ENCODE measurements at places on chromosomes 2 and 18.
A peak's percentile ranks its signal among the peaks of the same experiment; 100 is the strongest.

DNA sequence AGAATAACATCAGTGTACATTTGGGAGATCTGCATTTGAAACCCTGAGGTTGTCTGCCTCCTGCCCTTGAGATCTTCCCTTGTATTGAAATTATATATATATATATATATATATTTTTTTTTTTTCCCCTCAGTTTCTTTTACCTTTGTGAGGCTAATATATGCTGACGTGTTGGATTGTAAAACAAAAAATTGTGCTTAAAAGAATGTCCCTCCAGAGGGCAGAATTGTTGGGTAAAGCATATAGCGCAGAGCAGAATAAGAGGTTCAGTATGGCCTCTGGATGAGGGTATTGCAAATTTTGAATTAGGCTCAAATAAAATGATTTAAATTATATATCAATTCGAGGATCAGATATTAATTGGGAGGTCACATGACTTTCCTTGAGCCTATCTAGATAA lies 12.4 kb downstream of the NABP1 start:
- H3K4me3 ChIP-seq, result no peak overlapping the region
- H3K27me3 ChIP-seq, result no peaks in the 10 kb centered on the region
- peaks cover 15% of the 10 kb centered on the region for H3K36me3 ChIP-seq
- no peak overlapping the region for H3K27ac ChIP-seq
- no peak for DNase-seq

GRCh38 chr2:241931976-241932898 lies 62.7 kb downstream of the RTP5 start:
- H3K27ac ChIP-seq, result no peak overlapping the region
- H3K36me3 ChIP-seq, result no peaks in the 10 kb centered on the region
- no peaks in the 10 kb centered on the region for H3K27me3 ChIP-seq
- H3K4me3 ChIP-seq, result no peak overlapping the region
- peaks cover 18% of the 10 kb centered on the region for H3K4me1 ChIP-seq
- no peak for DNase-seq

DNA sequence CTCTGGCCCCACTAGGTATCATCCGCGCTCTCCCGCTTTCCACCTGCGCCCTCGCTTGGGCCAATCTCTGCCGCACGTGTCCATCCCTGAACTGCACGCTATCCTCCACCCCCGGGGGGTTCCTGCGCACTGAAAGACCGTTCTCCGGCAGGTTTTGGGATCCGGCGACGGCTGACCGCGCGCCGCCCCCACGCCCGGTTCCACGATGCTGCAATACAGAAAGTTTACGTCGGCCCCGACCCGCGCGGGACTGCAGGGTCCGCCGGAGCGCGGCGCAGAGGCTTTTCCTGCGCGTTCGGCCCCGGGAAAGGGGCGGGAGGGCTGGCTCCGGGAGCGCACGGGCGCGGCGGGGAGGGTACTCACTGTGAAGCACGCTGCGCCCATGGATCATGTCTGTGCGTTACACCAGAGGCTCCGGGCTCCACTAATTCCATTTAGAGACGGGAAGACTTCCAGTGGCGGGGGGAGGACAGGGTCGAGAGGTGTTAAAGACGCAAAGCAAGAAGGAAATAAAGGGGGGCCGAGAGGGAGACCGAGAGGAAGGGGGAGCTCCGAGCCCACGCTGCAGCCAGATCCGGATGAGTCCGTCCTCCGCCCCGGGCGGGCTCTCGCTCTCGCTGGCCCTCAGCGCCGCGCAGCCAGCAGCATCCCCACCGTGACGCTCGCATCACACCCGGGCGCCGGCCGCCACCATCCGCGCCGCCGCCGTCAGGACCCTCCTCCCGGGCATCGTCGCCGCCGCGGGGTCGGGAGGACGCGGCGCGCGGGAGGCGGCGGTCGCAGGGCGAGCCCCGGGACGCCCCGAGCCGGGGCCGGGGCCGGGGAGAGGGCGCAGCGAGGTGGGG lies 664 bp downstream of the NETO1 start:
- peak overlapping the region; percentile 23 for H3K4me3 ChIP-seq
- no peaks in the 10 kb centered on the region for H3K36me3 ChIP-seq
- no peak overlapping the region for H3K27ac ChIP-seq
- peaks cover 25% of the 10 kb centered on the region for H3K27me3 ChIP-seq
- no peaks in the 10 kb centered on the region for H3K4me1 ChIP-seq
- DNase-seq, result no peak

GRCh38 chr2:233477548-233478433 lies 88.8 kb downstream of the USP40 start:
- DNase-seq, result no peak
- H3K36me3 ChIP-seq, result peaks cover 14% of the 10 kb centered on the region
- no peak overlapping the region for H3K4me3 ChIP-seq
- no peaks in the 10 kb centered on the region for H3K27me3 ChIP-seq

- H3K36me3 ChIP-seq, result peaks cover 15% of the 10 kb centered on the region
- no peaks in the 10 kb centered on the region for H3K27me3 ChIP-seq
Observed at GRCh38 chr18:57586251-57587049, at the start of gene FECH. TSS of gene FECH (minus strand) at chr18:57586702. CDS start at chr18:57586620, 82 bp downstream.

DNA sequence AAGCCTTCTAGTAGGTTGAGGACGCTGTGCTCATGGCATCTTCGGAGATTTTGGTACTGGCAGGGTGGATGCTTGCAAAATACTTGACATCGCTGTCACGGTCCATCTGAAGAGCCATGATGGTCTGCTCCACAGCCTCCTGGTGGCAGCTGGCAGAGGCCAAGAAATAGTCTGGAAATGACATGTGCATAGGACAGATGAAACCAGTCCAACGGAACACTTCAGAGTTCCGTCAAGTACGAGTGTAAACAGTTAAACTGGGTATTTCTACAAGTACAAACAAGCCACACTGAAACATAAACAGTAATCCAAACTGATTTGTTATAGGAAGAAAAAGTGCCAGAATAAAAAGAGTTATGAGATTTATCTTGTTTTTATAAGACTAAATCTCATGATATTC lies 66.6 kb downstream of the PPP4R1 start:
- no peak for DNase-seq
- no peaks in the 10 kb centered on the region for H3K4me1 ChIP-seq
- H3K27ac ChIP-seq, result no peak overlapping the region

- peaks cover 22% of the 10 kb centered on the region for H3K4me1 ChIP-seq
- DNase-seq, result peak; percentile 30
- H3K27me3 ChIP-seq, result no peaks in the 10 kb centered on the region
- peak overlapping the region; percentile 42 for H3K27ac ChIP-seq
- no peak overlapping the region for H3K4me3 ChIP-seq
Observed at GRCh38 chr2:40346535-40347354, 105.1 kb downstream of the SLC8A1 start.

- no peaks in the 10 kb centered on the region for H3K4me1 ChIP-seq
- H3K4me3 ChIP-seq, result no peak overlapping the region
- no peaks in the 10 kb centered on the region for H3K36me3 ChIP-seq
- H3K27ac ChIP-seq, result no peak overlapping the region
Observed at GRCh38 chr2:86420913-86421312, 20.3 kb upstream of the KDM3A start.

GRCh38 chr2:214533541-214533940 lies 122.7 kb downstream of the VWC2L start:
- H3K27ac ChIP-seq, result no peak overlapping the region
- H3K4me3 ChIP-seq, result no peak overlapping the region
- no peaks in the 10 kb centered on the region for H3K27me3 ChIP-seq

DNA sequence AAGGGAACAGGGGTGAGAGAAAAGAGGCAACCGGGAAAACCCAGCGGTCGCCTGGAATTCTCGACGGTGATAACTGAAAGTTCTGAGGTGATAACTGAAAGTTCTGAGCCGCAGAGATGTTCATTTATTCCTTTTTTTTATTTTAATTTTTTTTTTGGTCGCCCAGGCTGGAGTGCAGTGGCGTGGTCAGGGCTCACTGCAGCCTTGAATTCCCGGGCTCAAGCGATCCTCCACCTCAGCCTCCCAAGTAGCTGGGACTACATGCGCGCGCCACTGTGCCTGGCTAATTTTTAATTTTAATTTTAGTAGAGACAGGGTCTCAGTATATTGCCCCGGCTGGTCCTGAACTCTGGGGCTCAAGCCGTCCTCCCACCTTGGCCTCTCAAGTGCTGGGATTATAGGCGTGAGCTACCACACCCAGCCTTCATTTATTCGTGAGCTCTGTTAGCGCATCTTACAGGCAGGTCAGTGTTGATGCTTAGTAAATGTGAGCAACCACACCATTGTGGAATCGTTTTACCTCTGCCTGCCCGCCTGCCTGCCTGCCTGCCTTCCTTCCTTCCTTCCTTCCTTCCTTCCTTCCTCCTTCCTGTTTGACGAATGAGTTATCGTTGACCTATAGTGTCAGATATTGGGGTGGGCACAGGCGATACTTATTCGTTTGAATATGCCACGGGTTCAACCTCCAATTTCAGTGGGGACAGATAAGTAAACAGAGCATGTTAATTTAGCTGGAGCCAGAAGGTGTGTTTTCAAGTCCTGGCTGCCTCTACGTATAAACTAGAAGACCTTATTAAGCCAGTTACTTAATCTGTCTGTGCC lies 557 bp upstream of the E2F6 start:
- no peaks in the 10 kb centered on the region for H3K27me3 ChIP-seq
- peaks cover 19% of the 10 kb centered on the region for H3K4me1 ChIP-seq
- H3K27ac ChIP-seq, result peak overlapping the region; percentile 79
- no peak for DNase-seq
- H3K4me3 ChIP-seq, result peak overlapping the region; percentile 81

DNA sequence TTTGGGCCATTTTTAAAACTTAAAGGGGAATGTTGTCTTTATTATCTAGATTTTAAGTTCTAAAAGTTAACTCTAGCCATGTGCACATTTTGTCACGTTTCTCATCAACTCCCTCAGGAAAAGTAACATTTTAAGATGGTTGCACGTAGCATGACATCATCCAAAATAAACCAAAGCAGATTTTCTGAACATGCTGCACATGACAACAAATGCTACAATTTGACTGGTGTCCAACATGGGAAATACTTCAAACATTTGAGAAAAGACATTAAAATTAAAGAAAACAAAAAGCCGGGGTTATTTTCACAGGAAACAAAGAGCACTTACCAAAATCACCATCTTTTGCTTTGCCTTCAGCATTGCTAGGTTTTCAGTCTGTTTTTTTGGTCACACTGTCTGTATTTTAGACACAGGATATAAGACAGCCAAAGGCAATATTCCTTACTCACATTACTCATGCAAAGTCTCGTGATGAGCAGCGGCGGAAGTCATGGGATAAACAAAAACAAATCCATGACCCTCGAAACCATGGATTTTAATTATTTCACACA lies 51.3 kb upstream of the RND3 start:
- no peaks in the 10 kb centered on the region for H3K27me3 ChIP-seq
- no peak overlapping the region for H3K27ac ChIP-seq
- H3K4me1 ChIP-seq, result no peaks in the 10 kb centered on the region
- peak; percentile 32 for DNase-seq
- H3K4me3 ChIP-seq, result no peak overlapping the region
- no peaks in the 10 kb centered on the region for H3K36me3 ChIP-seq

GRCh38 chr2:55703350-55703749 lies 9.7 kb upstream of the PNPT1 start:
- no peaks in the 10 kb centered on the region for H3K27me3 ChIP-seq
- H3K36me3 ChIP-seq, result no peaks in the 10 kb centered on the region
- no peak overlapping the region for H3K27ac ChIP-seq
- no peak for DNase-seq
- H3K4me3 ChIP-seq, result no peak overlapping the region

GRCh38 chr2:22143840-22144239 lies 1020.1 kb downstream of the TDRD15 start:
- no peak overlapping the region for H3K27ac ChIP-seq
- H3K4me1 ChIP-seq, result no peaks in the 10 kb centered on the region
- H3K27me3 ChIP-seq, result no peaks in the 10 kb centered on the region
- H3K36me3 ChIP-seq, result no peaks in the 10 kb centered on the region

DNA sequence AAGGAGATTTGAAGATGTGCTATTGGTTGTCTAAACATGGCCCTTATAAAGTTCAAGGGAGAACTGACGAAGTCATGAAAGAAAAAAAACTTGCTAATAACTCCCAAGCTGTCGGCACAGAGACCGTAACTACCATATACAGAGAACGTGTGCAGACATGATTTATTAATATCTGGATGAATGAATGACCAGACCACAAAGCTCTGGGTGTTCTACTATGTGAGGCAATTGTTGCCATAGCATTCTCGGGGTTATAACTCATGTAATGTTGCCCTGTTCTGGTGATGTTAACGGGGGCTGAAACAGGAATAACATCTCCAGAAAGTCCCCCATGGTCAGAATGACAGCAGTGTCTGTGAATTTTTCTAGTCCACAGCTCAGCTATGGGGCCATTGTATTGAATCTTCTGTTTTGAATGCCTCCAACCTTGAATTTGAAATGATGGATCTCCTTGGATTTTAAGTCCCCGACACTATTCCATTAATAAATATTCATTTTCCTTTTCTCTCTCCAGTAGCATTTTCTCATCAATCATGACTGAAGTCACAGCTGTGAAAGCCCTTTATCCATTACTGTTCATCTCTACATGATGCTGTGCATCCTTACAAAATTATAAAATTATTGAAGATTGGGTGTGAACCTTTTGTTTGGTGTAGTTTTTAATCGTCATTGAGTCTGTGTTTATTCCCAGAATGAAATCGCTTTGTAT lies 483.4 kb upstream of the KLHL29 start:
- H3K4me3 ChIP-seq, result no peak overlapping the region
- no peaks in the 10 kb centered on the region for H3K27me3 ChIP-seq
- H3K4me1 ChIP-seq, result no peaks in the 10 kb centered on the region
- no peaks in the 10 kb centered on the region for H3K36me3 ChIP-seq
- no peak overlapping the region for H3K27ac ChIP-seq

- no peaks in the 10 kb centered on the region for H3K27me3 ChIP-seq
- no peaks in the 10 kb centered on the region for H3K36me3 ChIP-seq
- no peak overlapping the region for H3K4me3 ChIP-seq
- H3K4me1 ChIP-seq, result no peaks in the 10 kb centered on the region
- H3K27ac ChIP-seq, result no peak overlapping the region
- no peak for DNase-seq
Observed at GRCh38 chr18:61831071-61831470, 61.7 kb downstream of the RNF152 start.

DNA sequence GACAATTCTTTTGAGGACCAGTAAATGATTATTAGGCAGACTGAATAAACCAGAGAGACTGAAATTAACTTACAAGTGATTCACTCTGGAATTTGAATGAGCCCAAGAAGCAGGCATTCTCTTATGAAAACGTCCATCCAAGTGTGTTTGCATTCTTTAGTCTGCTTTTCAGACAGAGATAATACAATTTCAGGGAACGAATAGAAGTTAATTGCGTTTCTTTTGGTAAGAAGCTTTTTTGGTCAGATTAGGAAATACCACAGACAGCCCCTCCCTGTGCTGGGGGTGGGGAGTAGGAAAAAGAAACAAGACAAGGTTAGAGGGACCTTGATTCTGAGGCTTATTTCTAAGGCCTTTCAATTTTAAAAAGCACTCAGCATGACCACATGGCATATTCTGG lies 874.4 kb downstream of the SUCLG1 start:
- H3K36me3 ChIP-seq, result no peaks in the 10 kb centered on the region
- no peak for DNase-seq
- no peaks in the 10 kb centered on the region for H3K27me3 ChIP-seq
- H3K4me1 ChIP-seq, result no peaks in the 10 kb centered on the region
- H3K27ac ChIP-seq, result no peak overlapping the region
- no peak overlapping the region for H3K4me3 ChIP-seq

GRCh38 chr2:109081374-109081773 lies 47.6 kb upstream of the SH3RF3 start:
- DNase-seq, result no peak
- no peaks in the 10 kb centered on the region for H3K27me3 ChIP-seq
- no peaks in the 10 kb centered on the region for H3K4me1 ChIP-seq
- no peaks in the 10 kb centered on the region for H3K36me3 ChIP-seq

GRCh38 chr2:177393203-177393755 lies 706 bp downstream of the AGPS start:
- H3K27me3 ChIP-seq, result no peaks in the 10 kb centered on the region
- H3K27ac ChIP-seq, result peak overlapping the region; percentile 88
- no peak for DNase-seq
- peaks cover 9% of the 10 kb centered on the region for H3K4me1 ChIP-seq

GRCh38 chr2:100730290-100730868 lies 89.6 kb upstream of the NPAS2 start:
- no peak for DNase-seq
- H3K4me1 ChIP-seq, result no peaks in the 10 kb centered on the region
- H3K27me3 ChIP-seq, result no peaks in the 10 kb centered on the region
- H3K36me3 ChIP-seq, result no peaks in the 10 kb centered on the region

Measured in tibial nerve (tissue), 4 donors.